ENCODE measurements at places on chromosomes 5 and 9.
A peak's percentile ranks its signal among the peaks of the same experiment; 100 is the strongest.

DNA sequence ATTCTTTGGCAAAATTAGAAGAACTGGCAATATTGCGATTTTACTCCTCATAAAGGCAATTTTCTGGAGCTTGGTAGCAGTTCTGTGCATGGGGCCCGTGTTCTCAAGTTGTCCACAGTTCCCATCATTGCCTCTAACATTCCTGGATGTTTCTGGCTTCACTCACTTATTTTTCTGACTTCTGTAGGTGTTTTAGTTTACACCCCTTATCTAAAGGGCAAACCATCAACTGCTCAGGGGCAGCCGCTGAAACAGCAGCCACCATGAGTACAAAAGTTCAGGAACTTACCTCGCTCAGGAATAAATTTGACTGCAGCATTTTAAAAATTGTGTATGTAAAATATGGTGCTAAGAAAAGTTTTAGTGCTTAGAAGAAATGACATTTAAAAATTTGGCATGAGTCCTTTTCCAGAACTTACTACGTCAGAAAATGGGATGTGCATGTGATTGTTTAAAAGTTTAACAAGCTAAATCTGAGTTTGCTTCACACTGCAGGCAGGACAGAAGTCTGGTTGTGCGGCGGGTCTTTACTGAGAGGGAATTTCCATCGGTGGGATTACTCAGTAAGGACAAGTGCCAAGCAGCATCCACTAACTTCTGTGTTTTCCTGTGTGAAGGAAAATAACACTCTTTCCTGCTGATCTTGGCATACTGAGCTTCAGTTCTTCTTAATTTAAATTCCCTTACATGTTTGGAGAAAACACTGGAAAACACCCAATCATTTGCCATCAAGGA lies 261.7 kb downstream of the MAT2B start:
- no peak for DNase-seq

GRCh38 chr5:9496801-9497200 lies 49.1 kb downstream of the SEMA5A start:
- DNase-seq = no peak

DNA sequence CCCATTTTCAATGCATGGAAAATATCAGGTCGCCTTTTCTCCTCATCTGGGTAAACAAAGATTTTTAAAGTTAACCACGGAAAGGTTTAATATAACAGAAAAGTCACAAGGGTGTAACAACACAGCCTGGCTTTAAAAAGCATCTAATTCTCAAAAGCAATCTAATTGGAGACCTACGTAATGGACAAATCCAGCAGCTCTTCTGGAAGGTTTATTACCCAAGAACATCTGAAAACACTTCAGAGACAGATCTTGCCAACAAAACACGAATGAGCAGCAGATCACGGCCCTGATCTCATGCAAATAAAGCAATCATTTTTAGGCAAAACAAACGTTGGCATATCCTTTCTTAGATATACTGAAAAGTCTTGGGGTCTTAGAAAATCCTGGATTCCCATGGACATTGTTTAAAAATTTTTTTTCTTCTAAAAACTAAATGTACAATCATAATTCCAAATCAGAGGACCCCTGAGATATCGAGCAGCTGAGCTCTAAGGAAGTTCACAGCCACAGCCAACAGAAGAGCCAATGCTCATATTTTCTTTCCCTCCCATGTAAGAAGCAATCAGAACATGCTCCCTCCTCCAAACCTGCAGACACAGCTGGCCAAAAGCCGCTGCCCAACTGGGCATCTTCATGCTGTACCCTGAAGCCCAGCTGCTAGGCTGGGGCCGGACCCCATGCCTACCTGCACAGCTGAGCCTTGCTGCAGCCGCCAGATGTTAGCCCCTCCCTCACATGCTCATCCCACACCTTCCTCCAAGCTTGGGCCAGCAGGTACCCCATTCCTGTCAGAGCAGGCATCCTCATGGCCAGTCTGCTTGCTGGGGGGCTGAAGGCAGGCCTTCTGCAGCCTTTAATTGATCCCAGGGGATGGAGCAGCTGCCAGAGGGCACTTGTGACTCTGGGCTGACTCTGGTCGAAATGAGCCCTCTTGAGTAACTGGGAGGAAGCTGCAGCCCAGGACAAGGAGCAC lies 11.2 kb downstream of the ANKS6 start:
- DNase-seq = no peak

DNA sequence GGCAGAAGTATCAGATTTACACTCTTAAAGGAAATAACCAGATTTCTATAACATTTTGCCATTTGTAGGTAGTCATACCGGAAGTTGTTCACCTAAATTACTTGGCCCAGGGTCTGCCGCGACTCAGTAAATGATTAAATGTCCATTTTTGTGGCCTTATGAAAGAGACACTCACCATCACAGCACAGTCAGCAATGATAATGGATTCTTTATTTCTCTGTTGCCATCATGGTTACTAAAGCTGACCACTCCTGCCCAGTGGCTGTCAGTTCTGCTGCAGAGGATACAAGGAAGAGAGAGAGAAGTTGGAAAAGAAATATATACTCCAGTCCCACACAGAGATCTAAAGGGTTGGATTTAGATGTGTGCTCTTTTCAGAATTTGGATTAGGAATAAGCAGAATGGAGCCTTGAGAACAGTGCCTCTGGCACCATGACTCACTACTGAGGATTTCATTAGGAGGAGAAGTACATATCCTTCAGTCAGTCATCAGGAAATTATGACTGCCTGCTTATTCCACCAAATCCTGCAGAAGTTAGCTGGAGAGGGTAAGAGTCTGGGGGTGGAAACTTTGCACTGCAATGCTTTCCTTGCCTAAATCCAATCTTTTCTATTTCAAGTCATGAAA lies 72.8 kb upstream of the EFNA5 start:
- no peak for DNase-seq

GRCh38 chr9:2837915-2838314 lies 6.0 kb downstream of the PUM3 start:
- no peak for DNase-seq

- DNase-seq = no peak
Observed at GRCh38 chr5:96602776-96603175, 59.4 kb upstream of the CAST start.

DNA sequence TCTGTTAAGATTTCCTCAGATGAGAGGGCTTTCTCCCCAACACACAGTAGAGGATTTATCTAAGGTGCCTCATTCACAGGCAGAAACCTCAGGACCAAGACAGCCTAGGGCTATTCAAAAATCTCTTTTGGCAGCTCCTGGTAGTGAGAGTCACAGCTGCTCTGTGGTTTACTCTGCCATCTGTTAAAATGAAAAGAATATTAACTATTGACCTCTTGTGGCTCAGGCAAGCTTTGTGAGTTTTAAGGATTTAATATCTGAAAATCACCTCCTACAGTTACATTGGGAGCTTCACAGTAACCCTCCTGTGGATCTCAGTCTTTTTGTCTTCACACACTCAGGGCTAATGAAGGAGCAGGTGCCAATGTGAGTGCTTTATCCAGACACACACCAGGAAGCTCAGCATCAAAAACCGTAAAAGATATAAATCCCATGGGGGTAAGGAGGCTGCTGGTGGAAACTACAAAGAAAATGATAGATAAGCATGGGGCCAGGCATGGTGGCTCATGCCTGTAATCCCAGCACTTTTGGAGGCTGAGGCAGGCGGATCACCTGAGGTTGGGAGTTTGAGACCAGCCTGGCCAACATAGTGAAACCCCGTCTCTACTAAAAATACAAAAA lies 29.7 kb downstream of the PPP1R2B start:
- DNase-seq = no peak

DNA sequence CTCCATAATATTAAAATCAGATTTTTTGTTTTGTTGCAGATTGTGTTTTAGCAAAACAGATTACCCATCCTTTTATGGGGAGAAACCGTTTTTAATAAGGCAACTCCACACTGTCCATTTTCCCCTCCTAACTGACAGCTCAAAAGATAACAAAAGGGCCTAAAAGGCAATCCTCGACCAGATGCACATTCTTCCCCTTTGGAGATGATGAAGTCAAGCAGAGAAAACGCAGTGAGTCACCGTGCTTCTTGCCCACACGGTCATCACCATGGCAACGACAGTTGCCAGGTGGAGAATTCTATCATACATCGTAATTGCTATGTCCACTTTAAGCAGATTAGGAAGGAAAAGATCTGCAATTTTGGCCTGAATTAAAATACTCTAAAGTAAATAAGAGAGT lies 96.4 kb downstream of the DIRAS2 start:
- DNase-seq = no peak

- no peak for DNase-seq
Observed at GRCh38 chr9:97501972-97502221, 431 bp downstream of the TMOD1 start.

GRCh38 chr9:132488626-132489025 lies 78.6 kb downstream of the CFAP77 start:
- DNase-seq = no peak

DNA sequence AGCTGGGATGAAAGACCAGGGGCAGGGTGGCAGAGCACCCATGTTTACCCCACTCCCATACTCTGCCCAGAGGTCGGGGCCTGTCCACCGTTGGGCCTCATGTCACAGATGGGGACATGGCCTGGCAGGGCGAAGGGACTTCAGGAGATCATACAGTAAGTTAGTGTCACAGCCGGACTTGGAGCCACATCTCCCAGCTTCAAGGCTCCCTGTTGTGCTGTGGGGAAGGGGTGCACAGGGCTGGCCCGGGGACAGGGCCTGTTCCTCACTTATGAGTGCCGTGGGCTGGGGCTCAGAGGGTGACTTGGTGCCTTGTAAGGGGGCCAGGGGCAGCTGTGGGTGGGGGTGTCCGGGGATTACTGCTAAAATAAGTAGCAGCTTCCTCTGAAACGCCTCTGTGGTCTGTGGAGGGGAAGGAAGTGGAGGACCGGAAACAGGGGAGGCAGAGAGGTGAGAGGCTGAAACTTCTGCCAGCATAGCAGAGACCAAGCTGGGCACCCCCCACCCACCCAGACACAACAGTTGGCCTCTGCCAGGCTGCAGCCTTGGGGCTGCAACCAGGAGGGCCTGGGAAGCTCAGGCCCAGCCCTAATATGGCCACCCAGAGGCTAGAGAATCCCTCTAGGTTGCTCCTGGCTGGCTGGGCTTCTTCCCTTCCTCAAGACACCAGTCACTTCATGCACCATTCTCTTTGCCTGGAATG lies 41.1 kb upstream of the NEK6 start:
- DNase-seq = peak; percentile 33

DNA sequence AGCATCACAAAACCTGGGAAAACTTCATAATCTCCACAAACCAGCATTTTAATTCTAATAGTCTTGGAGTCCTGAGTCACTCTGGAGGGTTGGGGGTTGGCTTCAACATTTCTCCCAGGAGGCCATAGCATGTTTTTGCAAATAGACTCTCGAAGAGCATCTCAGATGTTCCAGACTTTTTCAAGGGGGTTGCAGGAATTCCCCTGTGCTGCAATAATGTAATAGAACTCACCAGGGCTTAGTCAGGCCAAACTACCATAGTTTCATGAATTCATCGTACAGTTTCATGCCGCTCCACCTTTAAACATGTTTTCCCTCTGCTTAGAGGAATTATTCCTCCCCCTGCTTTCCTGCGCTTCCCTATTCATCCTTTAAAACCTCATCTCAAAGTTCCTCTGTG lies 499.5 kb upstream of the KLF4 start:
- DNase-seq = no peak

DNA sequence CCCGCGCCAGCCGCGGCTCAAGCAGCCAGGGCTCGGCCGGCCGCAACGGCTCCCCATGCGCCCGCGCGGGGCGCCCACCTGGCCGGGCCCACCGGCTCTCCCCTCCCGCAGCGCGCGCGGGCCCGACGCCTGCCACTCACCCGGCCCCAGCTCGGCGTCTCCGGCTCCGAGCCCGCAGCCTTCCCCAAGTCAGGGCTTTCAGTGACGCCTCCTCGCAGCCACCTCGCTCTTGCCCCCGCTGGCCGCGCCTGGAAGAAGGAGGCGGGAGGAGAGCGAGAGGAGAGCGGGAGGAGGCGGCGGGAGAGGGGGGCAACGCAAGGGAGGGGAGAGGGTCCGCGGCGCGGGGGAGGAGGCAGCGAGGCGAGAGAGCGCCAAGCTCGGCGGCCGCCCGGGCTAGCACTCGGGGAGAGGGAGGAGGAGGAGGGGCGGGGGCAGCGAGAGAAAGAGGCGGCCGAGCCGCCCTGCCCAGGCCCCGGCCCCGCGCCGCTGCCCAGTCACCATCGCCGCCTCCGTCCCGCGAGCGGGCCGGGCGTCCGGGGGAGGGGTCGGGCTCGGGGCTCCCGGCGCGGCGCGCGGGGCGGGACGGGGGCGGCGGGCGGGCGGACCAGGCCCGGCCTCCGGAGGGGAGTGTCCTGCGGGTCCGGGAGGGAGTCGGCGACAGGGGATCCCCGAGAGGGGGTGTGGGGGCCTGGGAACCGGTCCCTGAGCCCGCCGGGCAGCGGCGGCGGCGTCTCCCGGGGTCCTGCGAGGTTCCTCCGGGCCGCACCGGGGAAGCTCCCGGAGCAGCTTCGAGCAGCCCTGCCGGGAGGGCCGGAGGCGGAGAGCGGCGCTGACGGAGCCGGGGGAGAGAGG lies at the start of gene LHFPL2:
Gene LHFPL2 (minus strand): TSS at position 414 of the 852 bp plus-strand sequence. CDS start 138,559 bp downstream, outside the sequence.
- peak; percentile 6 for DNase-seq

- DNase-seq = no peak
Observed at GRCh38 chr5:20556115-20556763, 568.2 kb upstream of the CDH18 start.

DNA sequence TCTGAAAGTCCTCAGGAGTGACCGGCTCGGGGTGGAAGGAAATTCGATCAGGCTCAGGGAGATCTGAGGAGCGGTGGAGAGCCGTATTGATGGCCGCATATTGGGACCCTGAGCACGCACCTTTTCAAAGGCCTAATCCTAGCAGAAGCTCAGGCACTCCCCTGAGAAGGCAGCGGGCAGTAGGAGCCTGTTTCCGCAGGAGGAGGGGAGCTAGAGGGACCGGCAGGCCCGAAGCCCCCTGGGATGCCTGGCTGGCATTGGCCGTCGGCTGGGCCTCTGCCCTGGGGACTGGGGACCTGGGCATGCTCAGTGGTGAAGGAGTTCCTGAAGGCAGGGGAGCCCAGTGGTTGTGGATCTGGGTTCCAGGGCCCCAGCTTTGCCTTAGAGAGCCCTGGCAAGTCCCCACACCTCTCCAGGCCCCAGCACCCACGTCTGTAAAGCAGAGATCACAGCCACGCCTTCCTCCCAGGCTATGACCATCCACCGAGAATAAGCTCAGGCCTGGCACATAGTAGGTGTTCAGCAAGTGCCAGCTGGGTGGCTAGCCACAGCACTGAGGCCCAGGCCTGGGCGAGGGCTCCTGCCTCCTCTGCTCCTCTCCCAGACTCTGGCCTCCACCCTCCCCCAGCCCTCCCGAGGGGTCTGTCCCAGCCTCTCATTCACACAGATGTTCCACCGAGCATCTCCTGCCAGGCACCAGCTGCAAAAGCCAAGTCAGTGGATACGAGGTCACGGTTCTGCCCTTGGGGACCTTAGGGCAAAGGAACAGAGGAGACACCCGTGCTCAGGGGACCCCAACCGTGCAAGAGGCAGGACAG lies 17.2 kb upstream of the QRFP start:
- no peak for DNase-seq

- no peak for DNase-seq
Observed at GRCh38 chr5:174329738-174330137, 284.2 kb downstream of the NSG2 start.

GRCh38 chr9:8570776-8571175 lies 771.2 kb upstream of the DMAC1 start:
- no peak for DNase-seq

DNA sequence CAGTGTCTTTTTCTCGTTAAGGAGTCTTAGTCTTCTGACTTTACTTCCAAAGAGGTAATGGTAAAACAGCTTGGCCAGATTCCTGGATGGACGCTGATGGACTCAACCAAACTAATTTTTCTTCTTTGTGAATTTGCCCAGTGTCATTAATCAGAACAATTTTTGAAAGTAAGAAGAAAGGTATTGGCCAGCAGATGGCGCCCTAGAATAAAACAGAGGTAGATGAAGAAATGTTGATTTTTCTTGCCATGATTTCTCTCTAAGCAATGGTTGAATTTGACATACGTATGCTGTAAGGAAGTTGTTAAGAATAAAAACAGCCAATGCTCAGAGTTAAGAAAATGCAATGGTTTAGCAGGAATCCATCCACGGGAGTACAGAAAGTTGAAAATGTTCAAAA lies 500.0 kb downstream of the DIRAS2 start:
- peak; percentile 7 for DNase-seq

Data from stimulated activated CD4-positive, alpha-beta T cell treated with anti-CD3 and anti-CD28 coated beads, Interleukin-15, amount 100 ng/mL, for 1 hour (primary cell).